ENCODE measurements at places on chromosomes 2 and 18. TPM values are rescaled to one million over a fixed set of nuclear protein-coding genes. Genes with fewer than 3 reads are reported as not detected.

CRYGC gene
- total RNA-seq = not detected

DSG4 gene
- 0.27 TPM for total RNA-seq

DSC1 gene
- total RNA-seq = 0.05 TPM

PDIA6 gene
- total RNA-seq = 180 TPM

GRCh38 chr2:69292256-69292655 is 94.8 kb downstream of the GFPT1 start:
- H3K4me1 ChIP-seq = no peaks in the 10 kb centered on the region
- no peak for DNase-seq
- no peaks in the 10 kb centered on the region for H3K36me3 ChIP-seq
- H3K27me3 ChIP-seq = no peaks in the 10 kb centered on the region
- H3K27ac ChIP-seq = no peak overlapping the region

- H3K4me1 ChIP-seq = no peaks in the 10 kb centered on the region
- DNase-seq = no peak
- H3K27me3 ChIP-seq = no peaks in the 10 kb centered on the region
- H3K36me3 ChIP-seq = no peaks in the 10 kb centered on the region
- H3K4me3 ChIP-seq = no peak overlapping the region
- no peak overlapping the region for H3K27ac ChIP-seq
These were observed 113.2 kb downstream of the BCL11A start for GRCh38 chr2:60440079-60440766.

CYBRD1 gene
- total RNA-seq = 12.4 TPM

- H3K4me1 ChIP-seq = peaks cover 4% of the 10 kb centered on the region
- no peaks in the 10 kb centered on the region for H3K36me3 ChIP-seq
- H3K27ac ChIP-seq = no peak within 1 kb of the TSS
- H3K27me3 ChIP-seq = peaks cover 30% of the 10 kb centered on the region
- peak within 1 kb of the TSS; percentile 29 for H3K4me3 ChIP-seq
These were observed at the start of gene CREG2 for GRCh38 chr2:101387151-101387834. TSS of gene CREG2 (minus strand) at chr2:101387503. CDS start at chr2:101387457, 46 bp downstream.

- peaks cover 6% of the 10 kb centered on the region for H3K4me1 ChIP-seq
- no peak overlapping the region for H3K4me3 ChIP-seq
- no peak overlapping the region for H3K27ac ChIP-seq
- H3K36me3 ChIP-seq = no peaks in the 10 kb centered on the region
- H3K27me3 ChIP-seq = no peaks in the 10 kb centered on the region
- no peak for DNase-seq
These were observed 2.2 kb downstream of the STAMBP start for GRCh38 chr2:73830871-73831401.

DNA sequence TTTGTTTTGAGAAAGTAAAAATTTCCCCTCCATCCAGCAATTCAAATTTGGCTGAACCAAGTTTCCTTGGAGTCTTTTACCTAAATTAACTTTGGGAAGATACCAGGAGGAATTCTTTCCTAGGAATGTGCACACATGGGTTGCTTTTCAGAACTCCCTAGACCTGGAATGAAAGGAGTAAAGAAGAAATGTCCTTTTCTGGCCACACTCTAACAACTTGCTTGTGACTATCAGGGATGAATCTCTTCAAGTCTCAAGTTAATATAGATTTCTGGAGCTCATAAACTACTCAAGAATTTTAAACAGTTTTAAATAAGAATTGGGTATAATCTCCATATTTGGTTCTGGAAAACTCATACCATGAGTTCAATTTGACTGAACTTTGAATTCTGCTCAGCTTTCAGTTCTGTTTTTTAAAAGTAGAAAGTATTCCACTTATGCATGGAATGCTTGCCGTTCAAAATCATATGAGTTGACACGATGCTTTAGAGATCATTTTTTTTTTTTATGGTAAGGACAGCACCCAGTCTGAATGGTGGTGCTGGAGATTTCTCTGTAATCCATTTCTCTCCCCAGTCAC is 7.7 kb downstream of the RASGRP3 start:
- no peak overlapping the region for H3K4me3 ChIP-seq
- no peaks in the 10 kb centered on the region for H3K27me3 ChIP-seq
- no peaks in the 10 kb centered on the region for H3K4me1 ChIP-seq
- DNase-seq = no peak
- H3K36me3 ChIP-seq = no peaks in the 10 kb centered on the region
- H3K27ac ChIP-seq = no peak overlapping the region

GRCh38 chr2:45612285-45612684 is 1.2 kb upstream of the SRBD1 start:
- H3K4me1 ChIP-seq = no peaks in the 10 kb centered on the region
- H3K27ac ChIP-seq = no peak overlapping the region
- H3K36me3 ChIP-seq = no peaks in the 10 kb centered on the region
- H3K4me3 ChIP-seq = no peak overlapping the region

- no peak overlapping the region for H3K4me3 ChIP-seq
- H3K27ac ChIP-seq = no peak overlapping the region
- no peaks in the 10 kb centered on the region for H3K27me3 ChIP-seq
- no peaks in the 10 kb centered on the region for H3K4me1 ChIP-seq
- DNase-seq = no peak
These were observed 139.6 kb downstream of the CABLES1 start for GRCh38 chr18:23274638-23275482.

DNA sequence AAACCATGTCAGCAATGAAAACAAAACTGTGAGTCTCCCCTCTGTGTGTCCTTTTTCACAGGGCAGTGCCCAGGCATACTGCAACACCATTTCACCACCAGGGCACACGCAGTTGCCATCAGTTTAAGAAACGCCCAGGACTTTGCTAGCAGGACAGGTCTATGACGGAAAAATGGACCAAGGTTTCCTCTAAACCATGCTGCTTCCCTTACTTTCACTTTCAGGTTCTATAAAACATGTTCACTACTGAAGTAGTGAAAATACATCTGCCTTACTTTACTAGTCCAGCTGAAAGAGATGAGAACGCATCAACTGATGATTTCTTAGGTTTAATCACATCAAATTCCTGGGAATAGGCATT is 110.5 kb downstream of the TCF4 start:
- H3K4me3 ChIP-seq = peak overlapping the region; percentile 13
- H3K27me3 ChIP-seq = no peaks in the 10 kb centered on the region
- no peaks in the 10 kb centered on the region for H3K36me3 ChIP-seq
- peak overlapping the region; percentile 24 for H3K27ac ChIP-seq

DNA sequence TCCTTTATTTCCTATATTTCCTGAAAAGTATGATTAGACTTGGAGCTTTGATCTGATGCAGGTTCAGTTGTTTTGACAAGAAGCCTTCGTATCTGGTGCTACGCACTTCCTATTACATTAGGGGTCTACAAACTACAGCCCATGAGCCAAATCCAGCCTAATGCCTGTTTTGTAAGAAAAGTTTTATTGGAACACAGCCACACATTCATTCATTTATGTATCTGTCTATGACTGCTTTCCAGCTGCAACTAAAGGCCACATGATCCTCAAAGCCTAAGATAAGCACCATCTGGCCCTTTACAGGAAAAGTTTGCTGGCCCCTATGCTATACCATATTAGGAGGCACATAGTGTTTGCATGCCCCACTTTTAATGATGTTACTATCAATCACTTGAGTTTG is 26.0 kb downstream of the EIF2AK3 start:
- H3K36me3 ChIP-seq = no peaks in the 10 kb centered on the region
- no peaks in the 10 kb centered on the region for H3K27me3 ChIP-seq
- H3K27ac ChIP-seq = no peak overlapping the region
- H3K4me1 ChIP-seq = no peaks in the 10 kb centered on the region

DNA sequence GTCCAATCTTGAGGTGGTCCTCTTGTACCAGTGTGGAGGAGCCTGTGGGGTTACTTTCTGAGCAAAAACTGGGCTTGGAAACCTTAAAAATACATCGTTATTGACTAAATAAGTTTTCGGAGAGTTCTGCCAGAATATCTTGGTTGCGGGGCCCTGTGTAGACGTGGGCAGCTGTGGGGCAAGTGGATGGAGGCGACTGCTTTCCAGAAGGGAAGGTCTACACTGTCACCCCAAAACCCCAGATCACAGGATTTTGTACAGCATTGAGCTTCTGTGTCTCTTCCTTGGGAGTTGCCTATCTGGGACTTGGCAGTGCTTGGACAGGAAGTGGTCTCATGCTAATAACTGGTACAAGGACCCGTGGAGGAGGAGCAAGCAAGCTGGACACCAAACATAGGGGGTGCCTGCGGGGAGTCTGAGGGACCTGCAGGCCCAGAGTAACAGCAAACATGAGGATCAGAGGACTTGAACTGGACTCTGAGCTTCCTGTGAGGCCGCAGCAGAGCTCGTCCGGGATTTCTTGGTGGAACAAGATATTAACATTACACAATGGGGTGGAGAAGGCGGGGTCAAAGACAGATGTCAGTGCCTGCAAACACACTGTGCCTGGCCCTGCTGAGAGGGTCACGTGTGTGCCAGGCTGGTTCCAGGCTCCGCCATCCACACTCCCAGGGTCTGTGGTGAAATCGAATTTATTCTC is 48.0 kb upstream of the CTLA4 start:
- no peak for DNase-seq
- no peak overlapping the region for H3K4me3 ChIP-seq
- H3K4me1 ChIP-seq = no peaks in the 10 kb centered on the region
- H3K27me3 ChIP-seq = no peaks in the 10 kb centered on the region
- H3K27ac ChIP-seq = no peak overlapping the region

GRCh38 chr18:60698901-60699300 is 326.3 kb upstream of the MC4R start:
- no peaks in the 10 kb centered on the region for H3K36me3 ChIP-seq
- H3K27me3 ChIP-seq = no peaks in the 10 kb centered on the region
- DNase-seq = no peak
- no peak overlapping the region for H3K27ac ChIP-seq

- H3K4me1 ChIP-seq = no peaks in the 10 kb centered on the region
- no peaks in the 10 kb centered on the region for H3K36me3 ChIP-seq
- no peak for DNase-seq
- H3K27me3 ChIP-seq = no peaks in the 10 kb centered on the region
- H3K27ac ChIP-seq = no peak overlapping the region
These were observed 14.9 kb downstream of the ICOS start for GRCh38 chr2:203951366-203951902.

- no peaks in the 10 kb centered on the region for H3K36me3 ChIP-seq
- no peak for DNase-seq
These were observed 15.2 kb downstream of the HIBCH start for GRCh38 chr2:190304404-190304803.

GRCh38 chr2:152407204-152407721 is 72.3 kb downstream of the FMNL2 start:
- no peak overlapping the region for H3K4me3 ChIP-seq
- H3K4me1 ChIP-seq = peaks cover 7% of the 10 kb centered on the region
- H3K27ac ChIP-seq = no peak overlapping the region
- no peaks in the 10 kb centered on the region for H3K36me3 ChIP-seq
- DNase-seq = peak; percentile 63
- H3K27me3 ChIP-seq = no peaks in the 10 kb centered on the region

OR6B2 gene
- total RNA-seq = not detected

- H3K4me3 ChIP-seq = no peak overlapping the region
- H3K27ac ChIP-seq = no peak overlapping the region
- DNase-seq = no peak
- no peaks in the 10 kb centered on the region for H3K36me3 ChIP-seq
- H3K27me3 ChIP-seq = no peaks in the 10 kb centered on the region
- H3K4me1 ChIP-seq = no peaks in the 10 kb centered on the region
These were observed 890.2 kb upstream of the VRK2 start for GRCh38 chr2:57156231-57156924.

DNA sequence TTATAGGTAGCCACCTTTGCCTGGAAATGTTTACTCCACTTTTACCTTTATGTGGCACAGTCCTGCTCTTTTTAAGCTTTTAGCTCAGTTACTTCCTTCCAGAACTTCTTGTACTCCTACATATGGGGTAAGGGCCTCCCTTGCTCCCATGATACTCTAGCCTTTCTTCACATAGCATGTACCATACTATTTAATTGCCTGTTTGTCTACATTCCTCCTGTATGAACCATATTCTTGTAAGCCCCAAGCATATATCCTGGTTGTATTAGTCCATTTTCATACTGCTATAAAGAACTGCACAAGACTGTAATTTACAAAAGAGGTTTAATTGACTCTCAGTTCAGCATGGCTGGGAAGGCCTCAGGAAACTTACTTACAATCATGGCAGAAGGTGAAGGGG is 90.6 kb upstream of the VWC2L start:
- no peaks in the 10 kb centered on the region for H3K4me1 ChIP-seq
- DNase-seq = no peak
- H3K4me3 ChIP-seq = no peak overlapping the region
- no peaks in the 10 kb centered on the region for H3K36me3 ChIP-seq
- H3K27me3 ChIP-seq = no peaks in the 10 kb centered on the region
- H3K27ac ChIP-seq = no peak overlapping the region

DNA sequence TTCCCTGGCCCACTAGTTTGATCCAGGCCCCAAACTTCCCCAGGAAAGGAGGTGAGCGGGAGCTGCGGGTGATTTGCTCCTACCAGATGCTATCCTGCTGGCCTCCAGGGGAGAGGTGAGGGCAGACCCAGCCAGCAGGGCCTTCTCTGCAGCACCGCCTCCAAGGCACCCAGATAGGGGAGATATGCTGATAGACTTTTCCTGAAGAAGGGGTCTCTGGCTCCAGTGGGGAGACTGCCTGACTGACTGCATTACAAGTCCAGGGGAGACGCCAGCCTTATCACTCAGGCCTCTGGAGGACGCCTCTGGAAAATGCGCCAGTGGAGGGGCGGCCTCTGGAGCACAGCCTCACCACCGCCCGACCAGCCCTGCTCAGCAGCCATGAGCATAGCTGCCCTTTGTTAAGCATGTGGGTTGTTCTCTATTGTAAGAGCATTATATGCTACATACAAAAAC is 60.6 kb upstream of the SMAD7 start:
- DNase-seq = no peak
- no peaks in the 10 kb centered on the region for H3K36me3 ChIP-seq
- H3K27me3 ChIP-seq = no peaks in the 10 kb centered on the region
- H3K27ac ChIP-seq = no peak overlapping the region
- no peak overlapping the region for H3K4me3 ChIP-seq

GRCh38 chr2:16716024-16716423 is 50.4 kb upstream of the CYRIA start:
- no peak for DNase-seq
- no peaks in the 10 kb centered on the region for H3K36me3 ChIP-seq
- H3K4me3 ChIP-seq = no peak overlapping the region
- H3K4me1 ChIP-seq = no peaks in the 10 kb centered on the region
- H3K27me3 ChIP-seq = no peaks in the 10 kb centered on the region
- H3K27ac ChIP-seq = no peak overlapping the region

DNA sequence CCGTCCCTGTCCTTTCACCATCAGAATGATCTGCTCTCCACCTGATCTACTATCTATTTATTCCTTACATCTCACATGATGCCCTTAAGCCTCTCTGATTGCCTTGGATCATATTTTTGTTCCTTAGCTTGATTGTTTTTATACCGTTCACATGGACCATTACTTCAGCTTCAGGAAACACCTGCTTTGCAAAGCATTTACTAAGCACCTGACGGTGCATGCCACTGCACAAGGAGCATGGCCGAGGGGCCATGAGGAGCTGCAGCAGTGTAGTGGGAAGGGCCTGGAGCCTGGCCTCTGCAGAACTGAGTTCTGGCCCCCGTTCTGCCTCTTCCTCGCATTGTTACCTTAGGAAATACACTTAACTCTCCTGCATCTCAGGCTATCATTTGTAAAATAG is 124.1 kb upstream of the NDUFV2 start:
- no peaks in the 10 kb centered on the region for H3K36me3 ChIP-seq
- H3K4me1 ChIP-seq = no peaks in the 10 kb centered on the region
- no peak overlapping the region for H3K4me3 ChIP-seq
- no peak for DNase-seq

- no peak overlapping the region for H3K4me3 ChIP-seq
- no peak overlapping the region for H3K27ac ChIP-seq
- no peaks in the 10 kb centered on the region for H3K36me3 ChIP-seq
- DNase-seq = no peak
- H3K27me3 ChIP-seq = no peaks in the 10 kb centered on the region
- no peaks in the 10 kb centered on the region for H3K4me1 ChIP-seq
These were observed 64.5 kb downstream of the OSBPL1A start for GRCh38 chr18:24333084-24333483.

GRCh38 chr2:100009743-100010142 is 132.6 kb downstream of the AFF3 start:
- no peaks in the 10 kb centered on the region for H3K4me1 ChIP-seq
- DNase-seq = no peak
- H3K27me3 ChIP-seq = no peaks in the 10 kb centered on the region
- no peaks in the 10 kb centered on the region for H3K36me3 ChIP-seq
- no peak overlapping the region for H3K4me3 ChIP-seq

Measured in colonic mucosa (tissue), 4 donors.